ENCODE measurements at places on chromosomes 4 and X.

DNA sequence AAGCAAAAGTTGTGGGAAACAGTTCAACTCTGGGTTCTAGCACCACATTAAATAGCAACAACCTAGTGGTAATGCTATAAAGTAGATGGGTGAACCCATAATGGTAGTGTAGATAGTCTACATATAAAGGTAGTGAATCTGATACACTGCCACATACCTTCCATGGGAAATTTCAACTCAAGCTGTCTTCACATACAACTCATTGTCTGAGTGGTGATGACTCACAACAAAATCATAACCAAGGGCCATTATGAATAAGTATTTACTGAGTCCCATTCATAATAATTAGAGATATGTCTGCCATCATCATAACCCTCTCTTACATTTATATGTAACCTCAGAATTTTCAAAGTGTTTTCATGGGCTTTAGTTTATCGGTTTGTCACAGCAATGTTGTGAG lies 34.8 kb downstream of the EGF start:
- DNase-seq = peak; percentile 59

DNA sequence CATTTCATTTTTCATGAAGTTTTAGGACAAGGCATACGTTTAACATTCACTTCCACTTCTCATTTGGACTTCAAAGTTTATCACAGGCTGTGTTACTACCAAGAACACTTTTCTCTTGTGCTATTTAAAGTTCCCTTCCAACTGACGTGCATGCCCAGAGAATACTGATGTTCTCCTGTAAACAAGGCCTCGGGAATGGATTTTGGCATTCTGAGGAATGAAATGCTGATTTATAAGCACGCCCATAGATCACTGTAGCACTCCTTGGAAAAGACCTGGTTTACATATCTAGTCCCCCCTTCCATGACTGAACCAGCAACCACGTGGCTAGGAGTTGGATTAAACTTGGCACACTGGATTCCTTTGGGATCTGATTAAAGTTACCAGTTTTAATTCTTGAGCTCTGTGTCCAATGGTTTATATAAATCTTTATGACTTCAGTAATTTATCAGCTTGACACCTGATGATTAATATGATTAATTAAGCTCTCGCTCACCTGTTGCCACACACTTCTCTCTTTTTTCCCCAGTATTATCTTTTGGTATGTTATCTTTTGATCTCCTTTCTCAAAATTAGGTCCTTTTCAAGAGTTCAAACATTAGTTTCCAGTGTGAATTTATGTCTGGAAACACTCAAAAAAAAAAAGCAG lies 122.4 kb upstream of the HAND2 start:
- DNase-seq = no peak

DNA sequence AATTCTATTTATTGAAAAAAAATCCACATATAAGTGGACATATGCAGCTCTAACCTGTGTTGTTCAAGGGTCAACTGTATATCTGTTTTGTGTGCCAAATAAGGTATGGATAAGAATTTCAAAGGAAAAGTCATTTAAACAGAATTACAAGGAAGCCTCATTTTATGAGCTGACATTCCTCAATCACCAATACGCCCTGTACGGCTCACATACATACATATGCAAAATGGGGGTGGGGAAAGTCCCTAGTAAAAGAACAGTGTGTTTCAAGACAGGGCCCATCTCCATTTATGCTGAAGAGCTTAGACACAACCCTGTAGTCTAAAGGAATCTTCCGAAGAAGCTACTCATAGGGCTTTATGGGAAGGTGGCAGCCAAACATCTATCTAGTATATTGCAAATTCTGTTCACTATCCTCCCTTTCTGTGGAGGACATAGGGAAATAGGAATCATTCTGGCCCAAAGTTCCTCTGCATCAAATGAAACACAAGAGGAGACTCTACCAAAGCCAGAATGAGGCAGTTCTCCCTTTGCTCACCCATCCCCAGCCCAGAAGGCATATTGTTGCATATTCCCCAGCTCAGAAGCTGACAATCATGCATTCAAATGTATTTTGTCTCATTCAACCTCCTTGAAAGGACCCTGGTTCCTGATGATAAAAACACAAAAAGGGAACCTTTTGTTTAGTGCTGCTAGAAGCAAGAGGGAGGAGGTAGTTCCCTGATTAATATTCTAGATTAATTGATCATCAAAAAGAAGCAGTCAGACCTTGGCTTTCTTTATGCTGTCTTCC lies 13.7 kb upstream of the ZBTB33 start:
- DNase-seq = no peak

DNA sequence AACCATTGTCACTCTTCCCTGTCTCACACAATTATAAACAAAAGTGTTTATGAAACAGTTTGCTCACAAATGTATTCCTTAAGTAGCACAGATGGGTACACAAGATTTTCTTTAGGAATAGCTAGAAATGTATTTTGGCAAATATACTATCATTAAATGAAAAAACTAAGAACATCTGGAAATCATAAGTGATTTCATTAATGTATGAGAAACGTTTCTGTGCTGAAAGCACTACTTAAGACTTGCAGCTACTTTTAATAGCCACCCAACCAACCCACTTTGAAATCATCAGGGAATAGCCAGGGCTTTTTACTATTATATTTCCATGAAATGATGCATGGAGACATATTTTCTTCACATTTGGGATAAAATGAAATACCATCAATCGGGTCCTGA lies 62.3 kb upstream of the NAP1L5 start:
- peak; percentile 11 for DNase-seq

- DNase-seq = no peak
Measured at GRCh38 chr4:147717878-147718277, 14.0 kb upstream of the ARHGAP10 start.

- no peak for DNase-seq
Measured at GRCh38 chrX:42466332-42467046, 311.5 kb downstream of the PPP1R2C start.

DNA sequence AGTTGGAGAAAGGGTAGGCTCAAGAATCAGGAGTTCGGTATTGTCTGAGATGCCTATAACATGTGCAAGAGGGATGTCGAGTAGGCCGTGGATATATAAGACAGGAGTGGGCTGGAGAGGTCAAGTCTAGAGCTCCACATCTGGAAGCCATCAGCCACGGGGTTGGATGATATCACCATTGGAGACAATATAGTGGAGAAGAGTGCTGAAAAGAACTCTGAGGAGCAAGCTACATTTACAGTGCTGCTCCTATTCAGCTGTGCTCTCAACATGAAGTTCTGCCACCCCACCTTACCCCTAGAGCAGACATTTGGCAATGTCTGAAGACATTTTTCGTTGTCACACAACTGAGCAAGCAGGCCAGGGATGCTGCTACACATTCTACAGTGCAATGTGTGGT lies 20.9 kb upstream of the PLAC1 start:
- peak; percentile 48 for DNase-seq

DNA sequence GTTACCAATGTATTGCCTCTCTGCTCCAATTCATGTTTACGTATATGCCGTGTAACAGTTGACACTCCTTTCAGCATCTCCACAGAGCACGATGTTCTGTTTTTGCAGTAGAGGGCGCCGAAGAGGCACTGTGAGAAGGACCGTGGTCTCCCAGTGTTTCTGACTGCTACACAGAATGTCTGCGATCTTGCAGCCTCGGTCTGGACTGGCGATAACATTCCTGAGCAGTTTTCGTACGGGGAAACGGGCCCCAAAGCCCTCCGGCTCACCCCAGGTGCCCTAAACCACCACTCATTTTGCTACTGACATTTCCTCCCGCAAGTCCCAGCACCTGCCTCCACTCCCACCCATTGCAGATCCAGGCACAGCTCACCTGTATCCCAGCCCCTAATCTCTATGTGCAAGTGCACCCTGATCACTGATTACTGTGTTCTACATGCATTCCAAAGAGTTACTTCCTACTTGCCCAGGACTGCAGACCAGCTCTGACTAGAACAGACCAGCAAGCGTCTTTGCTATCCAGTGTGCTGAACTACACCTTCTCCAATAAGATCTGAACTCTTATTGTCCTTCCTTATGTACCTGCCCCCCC lies 12.4 kb upstream of the NFXL1 start:
- peak; percentile 63 for DNase-seq

DNA sequence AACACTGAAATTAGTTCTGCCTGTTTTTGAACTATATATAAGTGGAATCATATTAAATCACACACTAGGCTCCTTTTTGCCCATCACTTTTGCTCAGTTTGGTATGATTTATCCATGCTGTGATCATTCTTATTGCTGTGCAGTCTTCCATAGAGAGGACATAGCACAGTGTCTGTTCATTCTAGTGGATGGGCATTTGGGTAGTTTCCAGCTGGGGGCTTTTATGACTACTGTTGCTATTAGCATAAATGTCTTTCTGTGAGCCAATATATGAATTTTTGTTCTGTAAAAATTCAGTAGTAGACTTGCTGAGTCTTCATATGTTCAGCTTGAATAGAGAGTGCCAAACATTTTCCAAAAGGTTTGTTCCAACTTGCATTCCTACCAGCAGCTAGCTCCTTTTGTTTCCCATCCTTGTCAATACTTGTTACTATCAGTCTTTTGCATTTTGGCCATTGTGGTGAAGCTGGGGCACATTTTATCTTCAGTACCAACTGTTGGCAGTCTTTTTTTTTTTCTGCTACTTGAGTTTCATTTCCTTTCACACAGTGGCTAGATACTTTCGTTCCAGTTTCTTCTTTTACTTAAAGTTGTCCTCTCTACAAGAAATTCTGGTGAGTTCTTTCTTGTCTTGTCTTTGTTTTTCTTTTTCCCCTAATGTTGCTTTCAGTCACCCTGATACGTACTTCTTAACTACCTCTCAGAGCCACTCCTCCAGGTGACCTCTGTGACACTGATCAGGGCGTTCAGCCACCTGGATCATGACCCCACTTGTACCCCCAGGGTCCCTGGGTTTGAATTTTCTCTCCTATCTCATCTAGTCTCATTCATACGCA lies 87.0 kb downstream of the ANXA3 start:
- DNase-seq = no peak

- DNase-seq = no peak
Measured at GRCh38 chrX:142068365-142068764, 136.7 kb downstream of the MAGEC2 start.

GRCh38 chr4:73727685-73728084 lies 12.7 kb upstream of the CXCL8 start:
- DNase-seq = no peak

DNA sequence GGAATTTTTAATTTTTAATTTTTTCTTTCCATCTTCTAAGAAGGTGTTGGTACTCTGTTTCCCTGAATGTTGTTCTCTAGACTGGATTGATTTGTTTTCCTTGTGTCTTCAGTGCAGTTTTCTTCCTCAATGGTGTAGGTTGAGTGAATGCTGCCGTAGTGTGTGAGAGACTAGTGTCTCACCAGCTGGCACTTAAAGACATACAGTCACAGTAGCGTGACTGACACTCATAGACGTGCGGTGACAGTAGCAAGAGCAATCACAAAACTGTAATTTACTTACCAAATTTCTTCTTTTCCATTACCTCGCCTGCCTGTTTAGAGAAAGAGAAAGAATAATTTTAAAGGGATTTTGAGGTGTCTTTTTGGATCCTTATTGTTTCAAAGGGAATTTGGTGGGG lies 21.4 kb upstream of the PGM2 start:
- DNase-seq = no peak

- DNase-seq = peak; percentile 84
Measured at GRCh38 chr4:184534511-184535391, 60.4 kb upstream of the IRF2 start.

- peak; percentile 66 for DNase-seq
Measured at GRCh38 chr4:10808591-10808990, 124.0 kb upstream of the CLNK start.

DNA sequence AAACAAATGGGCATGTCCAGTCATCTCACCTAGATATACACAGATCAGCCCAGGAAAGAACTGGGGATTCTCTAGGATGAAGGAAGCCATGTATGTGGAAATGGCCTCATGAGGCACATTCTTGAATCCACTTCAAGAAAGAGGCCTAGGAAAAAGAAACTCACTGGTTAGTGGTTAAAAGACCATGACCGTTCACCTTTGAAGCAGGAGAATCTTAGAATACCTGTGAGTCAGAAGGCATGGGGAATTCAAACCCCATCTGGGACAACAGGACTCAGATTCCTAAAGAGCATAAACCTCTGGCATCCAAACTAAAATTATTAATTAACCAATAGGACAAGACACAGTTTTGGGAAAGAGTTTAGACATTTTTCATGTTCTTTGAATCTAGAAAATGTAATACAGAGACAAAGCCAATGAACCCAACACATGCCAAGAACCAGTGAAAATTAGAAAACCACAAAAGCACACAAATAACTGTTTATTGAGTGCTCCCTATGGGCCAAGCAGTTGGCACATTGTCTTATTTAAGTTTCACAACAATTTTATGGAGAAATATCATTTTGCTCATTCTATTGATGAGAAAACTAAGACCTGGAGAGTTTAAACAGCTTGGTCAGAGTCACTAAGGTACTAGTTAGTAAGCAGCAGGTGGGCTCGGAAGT lies 97.5 kb downstream of the NPNT start:
- DNase-seq = no peak

DNA sequence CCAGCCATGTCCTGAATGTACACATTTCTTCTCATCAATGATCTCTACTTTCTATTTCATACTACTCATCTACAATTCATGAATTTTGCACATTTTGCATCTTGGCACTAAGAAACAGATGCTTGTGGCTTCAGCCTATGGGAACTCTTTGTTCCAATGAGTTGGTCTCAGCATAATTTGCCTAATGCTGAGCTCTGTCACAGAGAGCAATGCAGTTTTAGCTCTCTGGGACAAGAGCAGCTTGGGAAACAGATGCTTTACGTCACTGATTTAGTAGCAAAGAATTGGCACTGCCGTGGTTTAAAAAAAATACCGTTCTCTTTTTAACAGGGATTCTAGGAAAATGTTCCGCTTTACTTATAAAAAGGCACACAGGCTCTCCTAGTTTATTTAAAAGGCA lies 162.4 kb downstream of the WDFY3 start:
- DNase-seq = peak; percentile 14

- no peak for DNase-seq
Measured at GRCh38 chr4:145614233-145614610, 5.0 kb upstream of the MMAA start.

DNA sequence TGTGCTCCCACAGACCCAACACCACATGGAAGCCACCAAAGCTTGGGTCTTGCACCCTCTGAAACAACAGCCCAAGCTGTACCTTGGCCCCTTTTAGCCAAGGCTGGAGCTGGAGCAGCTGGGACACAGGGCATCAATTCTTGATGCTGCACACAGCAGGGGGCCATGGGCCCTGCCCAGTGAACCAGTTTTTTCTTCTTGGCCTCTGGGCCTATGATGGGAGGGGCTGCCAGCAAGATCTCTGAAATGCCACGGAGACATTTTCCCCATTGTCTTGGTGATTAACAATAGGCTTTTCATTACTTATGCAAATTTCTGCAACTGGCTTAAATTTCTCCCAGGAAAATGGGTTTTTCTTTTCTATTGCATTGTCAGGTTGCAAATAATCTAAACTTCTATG lies 49.0 kb downstream of the SPANXA2 start:
- no peak for DNase-seq

GRCh38 chr4:142940425-142941330 lies 94.6 kb upstream of the INPP4B start:
- no peak for DNase-seq

- no peak for DNase-seq
Measured at GRCh38 chrX:109841257-109841656, 108.2 kb upstream of the ACSL4 start.

Data from fibroblast of skin of scalp (primary cell).